ENCODE measurements at places on chromosomes 2 and 18.

DNA sequence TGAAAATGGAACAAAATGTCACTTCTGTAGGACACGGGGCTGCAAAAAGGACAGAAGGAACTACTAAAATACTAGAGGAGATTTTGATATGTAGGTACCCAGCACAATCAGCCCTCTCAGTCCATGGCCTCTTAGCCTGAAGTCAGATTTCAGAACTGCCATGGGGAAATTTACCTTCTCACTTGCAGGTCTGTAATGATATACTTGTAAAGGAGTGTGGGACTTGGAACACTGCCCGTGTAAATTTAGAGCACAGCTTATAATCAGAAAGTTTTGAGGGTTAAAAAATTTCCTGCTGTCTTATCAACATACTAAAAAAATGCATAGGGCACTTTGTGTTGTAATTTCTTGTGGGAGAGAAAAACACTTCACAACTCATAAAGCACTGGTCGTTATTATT is 60.6 kb downstream of the ZEB2 start:
- no peak for DNase-seq

DNA sequence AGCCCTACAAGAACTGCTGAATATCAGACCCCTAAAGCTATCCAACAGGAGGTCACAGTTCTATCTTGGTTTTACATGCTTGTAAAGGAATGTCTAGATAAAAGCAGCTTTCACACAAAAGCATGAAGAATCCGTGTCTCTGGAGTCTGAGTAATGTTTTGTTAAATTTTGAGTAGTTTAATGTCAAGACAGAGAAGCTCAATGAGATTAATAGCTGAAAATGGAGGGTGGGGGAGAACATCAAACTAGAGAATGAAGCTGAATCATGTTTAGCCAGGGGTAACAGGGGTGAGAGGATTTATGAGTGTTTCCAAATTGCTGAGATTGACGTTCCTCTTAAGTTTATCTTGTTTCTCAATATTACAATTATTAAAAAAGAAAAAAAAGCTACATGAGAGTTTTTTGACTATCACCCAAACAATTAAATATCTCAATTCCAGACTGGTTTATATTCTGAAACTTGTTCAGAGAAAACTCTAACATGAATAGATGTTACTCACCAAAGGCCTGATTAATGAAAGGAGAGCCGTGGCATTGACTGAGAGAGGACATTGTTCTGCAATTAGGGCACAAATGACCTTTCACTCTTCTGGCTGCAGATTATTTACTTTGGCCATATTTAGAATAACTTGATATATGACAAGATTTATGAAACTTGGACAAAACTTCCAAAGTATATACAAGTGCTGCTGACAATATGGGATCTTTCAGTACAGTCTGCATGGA is 266.4 kb upstream of the ETAA1 start:
- DNase-seq: no peak

GRCh38 chr2:42793334-42794270 is 1.2 kb upstream of the HAAO start:
- peak; percentile 71 for DNase-seq

DNA sequence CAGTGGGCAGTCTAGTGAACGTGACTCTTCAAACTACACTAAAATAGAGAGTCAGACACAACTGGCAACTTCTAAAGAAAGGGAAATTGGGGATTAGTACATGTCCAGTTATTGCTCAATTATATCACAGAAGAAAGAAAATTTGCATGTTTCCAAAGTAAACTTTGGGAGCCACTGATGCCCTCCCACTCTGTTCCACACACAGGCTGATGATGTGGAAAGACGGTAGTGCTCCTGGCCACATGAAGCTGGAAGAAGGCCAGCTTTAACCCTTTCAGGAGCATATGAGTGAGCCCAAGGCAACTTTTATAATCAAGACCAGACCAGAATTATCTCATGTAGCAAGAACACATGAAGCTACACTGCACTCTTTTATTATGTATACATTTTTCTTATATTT is 141.0 kb downstream of the NR4A2 start:
- DNase-seq: no peak

DNA sequence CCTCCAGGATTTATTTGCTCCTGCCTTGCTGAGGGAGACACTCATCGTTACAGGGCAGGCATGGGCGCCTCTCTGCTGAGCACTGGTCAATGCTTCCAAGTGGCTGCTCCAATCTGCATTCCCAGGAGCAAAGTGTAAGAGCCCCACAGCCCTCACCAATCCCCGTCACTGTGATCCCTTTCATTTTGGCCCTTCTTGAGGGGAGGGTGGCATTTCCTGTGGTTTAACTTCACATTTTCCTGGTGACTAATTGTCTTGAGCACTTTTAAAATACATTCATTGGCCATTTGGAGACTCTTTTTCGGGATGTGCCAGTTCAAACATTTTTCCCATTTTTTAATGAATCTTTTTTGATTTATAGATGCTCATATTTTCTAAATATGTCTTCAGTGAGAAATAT is 33.0 kb downstream of the TPO start:
- DNase-seq: no peak

- DNase-seq: no peak
Observed at GRCh38 chr2:161954103-161954502, 119.9 kb downstream of the DPP4 start.

GRCh38 chr2:235073868-235074413 is 122.1 kb downstream of the SH3BP4 start:
- no peak for DNase-seq

DNA sequence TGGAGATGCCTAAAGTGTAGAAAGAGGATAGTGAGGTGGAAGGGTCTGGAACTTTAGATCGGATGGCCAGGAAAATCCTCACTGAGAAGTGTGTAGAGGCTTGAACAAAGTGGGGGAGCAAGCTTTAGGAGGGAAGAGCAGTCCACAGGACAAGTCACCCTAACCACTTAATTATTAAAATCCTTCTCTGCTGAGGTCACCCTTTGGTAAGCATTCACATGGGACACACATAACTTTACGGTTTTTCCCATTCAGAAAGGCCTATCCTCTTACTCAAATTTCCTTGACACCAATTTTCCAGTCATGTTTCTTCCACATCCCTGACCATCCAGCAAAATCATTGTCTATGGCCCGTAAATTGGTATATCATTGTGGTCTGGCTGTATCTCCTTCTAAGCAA is 31.0 kb upstream of the ZEB2 start:
- no peak for DNase-seq

DNA sequence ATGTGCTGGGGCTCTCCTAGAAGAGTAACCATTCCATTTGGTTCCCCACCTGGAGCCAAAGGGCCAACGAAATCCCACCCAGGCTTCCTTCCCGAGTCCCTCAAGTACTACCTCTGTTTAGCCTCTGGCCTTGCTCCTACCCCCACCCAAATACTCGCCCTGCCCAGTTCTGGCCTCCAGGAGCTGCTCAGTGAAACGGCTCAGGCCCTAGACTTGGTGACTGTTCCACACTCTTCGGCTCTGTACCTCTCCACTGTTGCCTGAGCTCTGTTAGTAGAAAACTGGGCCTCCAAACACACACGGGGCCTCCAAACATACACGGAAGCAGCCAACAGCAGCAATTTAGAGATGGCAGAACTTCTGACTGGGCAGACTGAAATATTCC is 4.2 kb downstream of the OTX1 start:
- peak; percentile 60 for DNase-seq

DNA sequence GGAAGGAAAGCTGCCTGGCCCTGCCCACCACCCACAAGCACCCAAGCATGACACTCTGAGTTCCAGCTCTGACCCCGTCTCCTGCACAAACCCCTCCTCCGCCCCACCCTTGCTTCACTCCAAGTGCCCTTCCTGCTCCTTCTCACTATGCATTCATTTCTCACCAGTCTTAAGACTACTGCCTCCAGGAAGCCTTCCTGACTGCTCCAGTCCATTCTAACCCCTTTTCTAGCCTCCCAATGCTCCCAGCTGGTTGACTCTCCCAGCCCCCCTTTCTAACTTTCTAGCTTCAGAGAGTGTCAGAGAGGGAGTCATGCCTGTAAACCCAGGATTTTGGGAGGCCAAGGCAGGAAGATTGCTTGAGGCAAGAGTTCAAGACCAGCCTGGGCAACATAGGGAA is 8.2 kb upstream of the NAGK start:
- DNase-seq: no peak

GRCh38 chr2:123245156-123245555 is 779.9 kb upstream of the CNTNAP5 start:
- peak; percentile 1 for DNase-seq

GRCh38 chr2:122019724-122020123 is 264.3 kb downstream of the TSN start:
- DNase-seq: no peak

All from osteoblast (primary cell).